SK-MEL-5 (cell line): ENCODE measurements at places on chromosomes 7 and 10.

- no peak for DNase-seq
These were observed 8.5 kb downstream of the CPED1 start for GRCh38 chr7:120996988-120997345.

DNA sequence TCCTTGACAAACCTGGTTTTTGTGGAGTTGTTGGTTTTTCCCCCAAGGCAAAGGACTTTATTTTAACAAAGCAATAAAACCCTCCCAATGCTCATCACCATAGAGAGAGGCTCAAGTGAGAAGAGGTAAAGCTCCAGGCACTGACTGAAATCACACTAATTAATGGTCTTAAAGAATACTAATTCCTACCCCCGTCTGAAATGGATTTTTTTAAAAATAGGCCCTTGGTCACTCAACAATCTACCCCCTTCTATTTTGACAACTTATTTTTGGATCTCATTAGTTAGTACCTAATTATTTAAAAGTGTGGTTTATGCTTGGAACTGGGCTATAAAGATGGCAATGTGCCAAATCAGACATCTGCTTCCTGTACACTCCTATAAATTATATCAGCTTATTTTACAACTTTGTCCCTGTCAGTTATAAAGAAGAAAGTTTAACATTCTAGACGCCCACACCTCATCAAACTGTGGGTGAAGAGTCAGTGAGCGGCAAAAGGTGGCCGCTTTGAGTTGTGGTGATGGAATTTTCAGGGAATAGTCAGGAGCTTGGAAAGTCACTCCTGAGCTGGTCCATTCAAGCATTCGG, 10.6 kb downstream of the GLI3 start:
- no peak for DNase-seq

- DNase-seq, result no peak
These were observed 28.9 kb downstream of the MINDY4 start for GRCh38 chr7:30799976-30800661.

- DNase-seq, result no peak
These were observed 22.3 kb upstream of the IFRD1 start for GRCh38 chr7:112427984-112428383.

DNA sequence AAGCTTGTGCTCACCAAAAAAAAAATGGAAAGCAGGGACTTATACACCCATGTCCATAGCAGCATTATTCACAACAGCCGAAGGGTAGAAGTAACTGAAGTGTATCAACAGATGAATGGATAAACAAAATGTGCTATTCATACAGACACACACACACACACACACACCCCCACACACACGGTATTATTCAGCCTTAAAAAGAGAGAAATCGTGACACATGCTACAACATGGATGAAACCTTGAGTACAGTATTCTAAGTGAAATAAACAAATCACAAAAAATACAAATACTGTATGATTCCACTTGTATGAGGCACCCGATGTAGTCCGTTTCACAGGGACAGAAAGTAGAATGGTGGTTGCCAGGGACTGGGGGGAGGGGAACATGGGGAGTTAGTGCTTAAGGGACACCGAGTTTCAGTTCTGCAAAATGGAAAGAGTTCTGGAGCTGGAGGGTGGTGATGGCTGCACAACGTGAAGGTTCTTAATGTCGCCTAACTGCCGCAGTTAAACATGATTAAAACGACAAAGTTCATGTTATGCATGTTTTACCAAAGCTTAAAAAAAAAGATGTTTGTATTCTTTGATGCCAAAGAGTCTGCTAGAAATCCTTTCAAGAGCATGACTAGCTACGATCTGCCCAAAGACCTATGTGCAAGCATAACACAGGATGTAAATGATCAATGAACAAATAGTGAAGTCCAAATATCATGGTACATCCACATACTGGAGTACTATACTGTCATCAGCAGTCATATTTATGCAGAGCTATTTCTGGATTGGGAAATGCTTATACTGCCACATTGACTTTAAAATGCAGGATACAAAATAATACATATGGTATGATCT, 7.2 kb downstream of the TNS3 start:
- DNase-seq, result no peak

DNA sequence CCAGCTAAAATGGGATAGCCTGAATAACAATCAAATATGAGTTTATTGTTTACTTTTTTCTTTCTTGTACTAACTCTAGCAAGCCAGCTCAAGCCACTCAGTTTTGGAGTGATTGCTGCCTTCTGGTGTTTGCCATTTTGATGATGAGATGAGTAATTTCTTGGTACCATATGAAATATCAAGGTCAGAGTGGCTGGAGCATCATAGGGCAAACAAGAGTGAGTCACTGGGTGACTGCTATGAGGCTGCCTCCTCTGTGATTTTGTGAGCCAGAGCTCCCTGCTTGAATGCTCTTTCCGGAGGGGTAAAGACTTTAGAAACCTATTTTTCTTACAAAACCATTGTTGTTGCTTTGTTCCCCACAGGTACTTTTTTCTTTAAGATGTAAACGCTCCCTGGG, 295.6 kb downstream of the PRKG1 start:
- no peak for DNase-seq

GRCh38 chr10:85621562-85621961, 745.0 kb downstream of the GRID1 start:
- no peak for DNase-seq
